ENCODE measurements at places on chromosomes 11 and 22.

- DNase-seq: peak; percentile 88
Measured at GRCh38 chr11:57237204-57237681, at the start of gene APLNR. APLNR (minus strand) TSS chr11:57237250; CDS start chr11:57237004, 246 bp downstream.

DNA sequence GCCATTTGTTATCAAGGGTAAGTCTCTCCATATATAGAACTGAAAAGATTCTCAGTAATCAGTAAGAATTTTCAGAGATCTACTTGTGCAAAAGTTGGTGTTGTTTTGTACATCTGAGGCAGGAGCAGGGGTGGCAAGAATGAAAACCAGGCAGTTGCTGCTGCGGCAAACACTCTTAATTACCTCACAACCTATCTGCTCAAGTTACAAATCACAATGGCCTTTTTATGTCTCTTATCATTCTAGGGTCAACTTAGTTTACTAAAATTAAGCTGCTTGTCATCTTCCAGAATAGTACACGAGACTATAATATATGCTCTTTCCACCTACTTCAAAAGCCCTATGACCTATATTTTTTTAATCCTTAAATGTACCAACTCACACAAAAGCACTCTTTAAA is 14.3 kb upstream of the FSHB start:
- no peak for DNase-seq

- no peak for DNase-seq
Measured at GRCh38 chr11:3345736-3346135, 33.2 kb downstream of the ZNF195 start.

DNA sequence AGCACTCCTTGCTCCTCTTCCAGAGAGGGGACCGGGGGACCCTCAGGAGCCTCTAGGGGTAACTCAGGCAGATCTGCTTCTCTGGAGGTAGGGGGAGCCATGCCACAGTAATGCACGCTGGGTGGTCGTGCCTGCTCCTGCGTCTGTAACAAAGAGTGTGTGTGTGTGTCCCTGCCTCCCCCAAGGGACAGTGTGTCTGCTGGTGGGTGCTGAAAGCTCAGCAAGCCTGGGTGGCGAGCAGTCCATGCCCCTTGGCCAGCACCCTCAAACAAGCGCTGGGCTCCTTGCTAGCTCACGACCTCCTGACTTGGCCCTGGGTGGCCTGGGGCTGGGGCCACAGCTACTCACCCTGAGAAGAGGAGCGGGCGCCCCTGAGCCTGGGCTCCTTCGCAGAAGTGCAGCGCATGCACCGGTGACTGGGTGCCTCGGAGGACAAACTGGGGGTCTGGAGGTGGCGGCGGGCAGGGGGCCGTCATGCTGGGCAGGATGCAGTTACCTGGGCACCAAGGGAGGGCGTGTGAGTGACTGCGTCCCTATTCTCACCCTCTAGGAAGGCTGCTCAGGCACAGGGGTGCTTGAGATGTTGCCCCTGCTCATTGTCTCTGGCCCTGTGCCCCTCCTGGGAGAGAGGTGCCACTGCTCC is 33.7 kb downstream of the GNB1L start:
- DNase-seq: no peak

GRCh38 chr11:70604630-70605467 is 206.5 kb downstream of the CTTN start:
- no peak for DNase-seq

GRCh38 chr11:27977031-27977430 is 130.9 kb downstream of the KIF18A start:
- DNase-seq: no peak

DNA sequence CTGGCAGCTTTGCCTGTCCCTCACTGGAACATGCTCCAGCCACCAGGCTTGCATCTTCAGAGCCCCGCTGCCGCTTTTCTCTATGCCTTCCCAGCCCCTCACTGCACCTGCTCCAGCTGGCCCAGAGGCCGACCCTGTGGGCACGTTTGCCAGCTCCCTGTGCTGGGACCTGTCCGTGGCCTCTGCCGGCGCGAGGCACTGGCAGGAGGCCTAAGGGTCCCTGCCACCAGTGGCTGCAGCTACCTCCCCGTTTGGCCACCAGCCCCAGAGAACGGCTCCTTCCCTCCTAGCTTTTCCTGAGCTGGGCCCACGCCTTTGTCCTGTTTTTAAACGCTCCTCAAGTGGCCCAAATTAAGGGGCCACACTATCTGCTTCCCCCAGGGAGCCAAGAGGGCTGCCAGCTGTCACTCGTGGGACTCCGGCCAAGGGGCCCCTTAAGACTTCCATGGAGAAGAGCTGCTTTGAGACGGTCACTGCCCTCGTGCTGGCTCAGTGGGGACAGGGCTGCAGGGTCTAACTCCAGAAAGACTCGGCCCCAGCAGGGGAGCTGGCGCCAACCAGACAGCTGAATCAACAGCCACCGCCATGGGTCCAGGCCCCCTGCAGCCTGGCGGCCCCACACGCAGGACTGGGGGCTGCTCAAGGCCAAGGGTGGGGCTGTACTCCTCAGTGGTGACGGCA is 24.6 kb upstream of the WNT7B start:
- DNase-seq: no peak

All from hematopoietic multipotent progenitor cell treated with erythropoietin and hydrocortisone succinate and interleukin-3 and kit ligand, for 8 days (in vitro differentiated cells).